AG08395 (cell line): ENCODE measurements at places on chromosomes 2 and 18.

DNA sequence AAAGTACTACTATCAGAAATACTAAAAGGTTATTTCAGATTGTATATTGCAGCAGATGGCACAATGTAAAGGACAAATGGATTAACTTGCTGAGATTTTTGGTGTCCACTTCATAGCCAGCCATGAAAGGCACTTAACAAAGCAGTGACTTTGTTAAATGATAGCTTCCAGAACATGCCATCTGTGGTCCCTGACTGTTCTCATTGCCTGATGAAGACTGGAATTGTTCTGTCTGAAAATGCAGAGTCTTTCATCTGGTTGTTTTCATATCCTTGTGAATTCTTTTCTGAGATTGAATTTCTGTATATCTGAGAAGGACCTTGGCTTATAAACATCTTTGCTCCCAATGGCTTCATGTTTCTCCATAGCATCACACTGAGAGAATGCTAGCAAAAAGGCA is 44.4 kb upstream of the LRRTM1 start:
- no peak for DNase-seq

DNA sequence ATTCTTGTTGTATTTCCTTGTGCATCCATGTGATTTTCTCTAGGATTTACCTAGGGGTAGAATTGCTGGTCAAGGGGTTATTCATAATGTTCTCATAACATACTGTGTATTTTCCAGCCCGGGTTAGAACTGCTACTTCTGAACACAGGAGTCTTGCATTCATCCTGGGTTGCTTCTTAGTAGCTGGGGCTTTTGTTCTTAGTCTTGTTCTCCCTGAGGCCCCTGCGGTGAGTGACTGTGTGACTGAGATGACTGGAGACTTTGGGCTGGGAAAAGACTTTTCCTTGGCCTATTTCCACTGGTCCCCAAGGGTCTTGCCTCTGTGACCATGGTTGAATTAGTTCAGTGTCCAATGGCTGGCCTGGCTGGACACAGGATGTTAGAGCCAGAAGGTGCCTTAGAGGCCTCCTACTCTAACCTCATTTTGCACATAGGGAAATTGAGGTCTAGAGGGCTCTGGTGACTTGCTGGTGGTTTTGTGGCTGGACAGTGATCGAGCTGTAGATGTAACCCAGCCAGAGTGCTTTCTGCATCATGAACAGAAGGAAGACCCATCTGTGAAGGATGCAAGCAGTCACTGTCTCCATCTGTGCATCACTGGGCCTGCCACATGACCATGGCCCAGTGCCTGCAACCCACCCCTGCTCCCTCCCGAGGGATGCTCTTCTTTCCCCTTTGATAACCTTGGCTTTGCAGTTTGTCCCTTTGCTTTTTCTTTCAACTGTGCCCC is 233.3 kb downstream of the FHOD3 start:
- no peak for DNase-seq

GRCh38 chr2:239462671-239463506 is 62.1 kb upstream of the HDAC4 start:
- DNase-seq = no peak

- DNase-seq = no peak
Measured at GRCh38 chr2:211329882-211330281, 773.5 kb downstream of the CPS1 start.

- no peak for DNase-seq
Measured at GRCh38 chr2:182606728-182607681, 109.1 kb upstream of the DNAJC10 start.
